ENCODE measurements at places on chromosomes 4 and X. TPM values are rescaled to one million over a fixed set of nuclear protein-coding genes. Genes with fewer than 3 reads are reported as not detected.

GRCh38 chr4:123106747-123107146 is 184.3 kb upstream of the NUDT6 start:
- DNase-seq: no peak

- no peak for DNase-seq
These were observed 21.6 kb upstream of the ATP8A1 start for GRCh38 chr4:42678512-42678911.

GRCh38 chr4:73589887-73590801 is 30.1 kb downstream of the RASSF6 start:
- no peak for DNase-seq

- peak; percentile 22 for DNase-seq
These were observed 433.6 kb downstream of the MAGEB5 start for GRCh38 chrX:26649534-26649933.

DNA sequence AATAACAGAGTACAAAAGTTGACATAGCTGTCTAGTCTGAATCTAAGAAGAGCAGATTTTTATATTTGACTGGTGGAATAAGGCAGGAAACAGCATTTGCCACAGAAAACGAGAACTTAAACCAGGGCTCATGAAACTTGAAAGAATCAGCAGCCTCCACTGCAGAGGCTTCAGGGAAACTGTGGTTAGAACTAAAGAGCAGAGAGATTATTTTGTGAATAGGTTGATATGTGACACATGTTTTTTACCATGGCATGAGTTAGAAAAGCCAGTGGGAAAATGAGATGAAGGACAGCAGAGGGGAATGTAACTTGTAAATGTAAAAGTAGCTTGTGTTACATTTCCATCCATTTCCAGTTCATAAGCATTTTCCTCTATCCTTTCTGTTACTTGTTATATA is 63.7 kb upstream of the CAMK2D start:
- no peak for DNase-seq

DNA sequence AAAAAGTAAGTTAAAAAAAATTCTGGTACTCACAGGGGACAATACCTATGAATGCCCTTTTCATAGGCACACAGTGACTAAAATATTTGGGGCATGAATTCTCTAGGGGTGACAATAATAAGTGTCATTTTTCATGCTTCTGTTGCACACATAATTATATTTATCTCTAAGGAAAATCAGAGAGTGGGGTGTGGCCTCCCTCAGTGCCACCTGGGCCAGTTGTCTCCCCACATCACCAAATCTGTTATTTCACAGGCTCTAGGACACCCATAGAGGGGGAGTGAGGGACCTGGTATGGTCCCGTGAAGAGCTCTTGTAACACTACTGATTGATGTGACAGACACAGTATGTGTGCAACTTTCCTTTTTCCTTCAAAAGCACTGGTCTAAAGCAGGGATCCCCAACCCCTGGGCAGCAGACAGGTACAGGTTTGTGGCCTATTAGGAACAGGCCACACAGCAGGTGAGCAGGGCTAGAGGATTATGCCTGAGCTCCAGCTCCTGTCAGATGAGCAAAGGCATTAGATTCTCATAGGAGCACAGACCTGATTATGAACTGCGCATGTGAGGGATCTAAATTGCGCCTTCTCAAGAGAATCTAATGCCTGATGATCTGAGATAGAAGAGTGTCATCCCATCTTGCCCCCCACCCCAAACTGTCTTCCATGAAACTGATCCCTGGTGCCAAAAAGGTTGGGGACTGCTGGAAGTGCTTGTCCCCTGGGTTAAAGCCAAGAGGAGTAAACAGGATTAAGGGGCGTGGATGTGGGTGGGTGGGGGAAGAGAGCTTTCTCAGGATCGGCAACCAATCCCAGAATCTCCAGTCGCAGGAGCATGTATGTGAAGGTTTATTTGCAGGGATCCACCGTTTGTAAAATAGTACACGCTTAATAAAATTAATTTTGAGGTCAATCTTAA is 856 bp downstream of the SLC9B1 start:
- DNase-seq: peak; percentile 19

DNA sequence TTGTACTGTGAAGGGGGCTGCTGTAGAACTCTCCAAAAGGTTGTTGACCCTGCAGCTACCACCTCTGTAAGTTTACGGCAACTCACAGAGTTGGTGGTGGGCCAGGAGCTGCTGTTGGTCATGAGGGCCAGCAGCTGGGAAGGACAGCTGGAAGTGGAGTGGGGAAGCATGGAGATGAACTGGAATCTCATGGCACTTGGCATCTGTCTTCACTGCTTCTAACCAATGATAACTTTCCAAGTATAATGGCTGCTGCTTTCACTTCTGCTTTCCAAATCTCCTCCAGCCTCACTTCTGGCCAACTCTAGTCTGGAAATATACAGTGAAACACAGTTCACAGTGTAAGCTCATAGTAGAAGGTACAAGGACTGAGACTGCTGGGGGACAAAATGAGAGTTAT is 126.5 kb upstream of the INTU start:
- DNase-seq: no peak

The PSAPL1 gene
- not detected for total RNA-seq

The ASB12 gene
- not detected for total RNA-seq
